ENCODE measurements at places on chromosomes 2 and 18.

DNA sequence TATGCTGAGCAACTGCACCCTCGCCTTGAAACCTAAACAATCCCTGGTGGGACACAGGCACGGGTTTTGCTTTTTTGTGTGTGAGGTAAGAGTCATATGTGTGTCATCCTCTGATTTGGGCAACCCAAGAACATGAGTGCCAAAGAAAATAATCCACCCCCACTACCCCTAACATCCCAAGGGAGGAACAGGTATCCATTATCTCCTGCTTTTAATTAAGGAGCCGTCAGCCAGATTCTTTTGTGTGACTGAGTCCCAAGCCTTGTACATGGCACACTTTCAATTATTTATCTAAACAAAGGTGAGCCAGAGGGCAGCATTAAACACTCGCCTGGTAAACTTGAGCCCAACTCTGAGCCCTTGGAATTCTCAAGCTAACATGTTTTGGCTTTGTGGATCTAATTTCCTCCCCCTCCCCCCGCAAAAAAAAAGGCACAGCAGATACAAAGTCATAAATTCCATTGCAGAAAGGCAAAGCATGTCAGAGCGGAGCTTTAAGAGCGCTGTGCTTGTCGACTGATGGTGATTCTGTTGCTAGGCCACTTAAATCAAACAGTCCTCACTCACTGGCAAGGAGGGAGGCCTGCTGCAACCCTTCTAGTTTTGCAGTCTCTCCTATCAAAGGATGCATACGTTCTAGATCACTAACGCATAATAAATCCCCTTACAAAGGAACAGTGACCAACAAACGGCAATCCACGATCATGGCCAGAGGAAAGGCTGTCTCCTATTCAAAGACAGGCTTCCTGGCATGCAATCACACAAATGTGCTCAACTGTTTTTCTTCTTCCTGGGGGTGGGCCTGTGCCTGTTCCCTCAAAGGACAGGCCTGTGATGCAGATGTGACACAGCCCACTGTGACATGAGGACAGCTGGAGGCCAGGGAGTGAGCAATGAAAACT, 143.5 kb upstream of the LMAN1 start:
- peak; percentile 84 for DNase-seq

DNA sequence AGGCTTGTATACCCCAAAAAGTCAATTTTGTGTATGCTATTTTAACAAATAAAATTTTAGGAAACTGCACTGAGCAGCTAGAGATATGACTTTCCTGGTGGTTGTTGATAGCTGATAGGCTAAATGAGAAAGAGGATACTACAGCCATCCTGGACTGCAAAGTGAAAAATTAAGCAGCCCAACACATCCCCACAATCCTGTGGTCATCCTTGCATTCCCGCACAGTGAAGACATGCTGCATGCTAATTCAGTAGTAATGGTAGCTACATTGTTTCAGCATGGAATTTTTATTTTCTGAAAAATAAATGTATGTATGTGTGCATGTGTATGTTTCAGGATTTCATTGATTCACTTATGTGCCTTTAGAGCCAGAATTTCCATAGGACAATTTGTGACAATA, 124.2 kb upstream of the CCDC68 start:
- no peak for DNase-seq

DNA sequence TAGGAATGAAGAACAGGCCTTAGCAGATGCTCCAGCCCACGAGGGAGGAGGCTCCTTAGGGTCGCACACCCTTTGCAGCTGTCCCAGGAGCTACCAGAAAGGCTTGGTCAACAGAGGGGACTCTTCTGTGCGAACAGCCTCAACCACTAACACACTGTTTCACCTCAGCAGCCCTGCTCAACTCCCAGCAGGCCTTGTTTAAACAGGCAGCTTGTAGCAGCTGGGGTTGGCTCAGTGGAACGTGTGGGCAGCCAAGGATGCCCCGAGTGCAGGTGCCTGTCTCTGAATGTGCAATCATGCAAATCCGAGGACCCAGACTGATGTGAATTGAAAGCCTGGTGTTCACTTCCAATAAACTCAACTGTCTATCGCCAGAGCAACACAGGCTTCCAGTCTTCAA, 88.7 kb upstream of the CXCR4 start:
- DNase-seq = no peak

GRCh38 chr2:72414137-72414760, 266.6 kb upstream of the CYP26B1 start:
- DNase-seq = no peak

DNA sequence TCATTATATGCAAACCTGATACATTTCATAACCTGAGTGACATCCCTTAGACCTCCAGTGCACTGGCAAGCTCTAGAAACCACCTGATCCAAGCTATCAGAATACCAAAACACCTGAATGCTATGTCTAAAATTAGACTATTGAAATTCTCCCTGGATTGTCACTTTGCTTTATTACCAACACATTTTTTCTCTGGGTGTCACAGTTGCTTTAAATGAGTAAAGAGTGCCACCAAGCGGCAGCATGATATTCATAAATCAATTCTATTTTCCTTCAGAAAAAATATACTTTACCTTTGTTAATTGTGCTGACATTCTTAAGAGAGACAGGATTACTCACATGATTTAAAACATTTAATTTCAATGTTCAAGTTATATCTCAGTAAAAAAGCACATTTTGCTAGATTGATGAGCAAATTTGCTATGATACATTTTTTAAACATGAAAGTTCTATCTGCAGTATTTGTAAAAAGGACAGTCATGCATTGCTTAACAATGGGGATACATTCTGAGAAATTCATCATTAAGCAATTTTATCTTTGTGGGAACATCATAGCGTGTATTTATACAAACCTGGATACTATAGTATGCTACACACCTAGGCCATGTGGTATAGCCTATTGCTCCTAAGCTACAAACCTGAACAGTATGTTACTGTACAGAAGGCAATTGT, 338.4 kb upstream of the SLC39A10 start:
- peak; percentile 7 for DNase-seq

GRCh38 chr2:180033993-180034894, 27.1 kb upstream of the CWC22 start:
- no peak for DNase-seq

DNA sequence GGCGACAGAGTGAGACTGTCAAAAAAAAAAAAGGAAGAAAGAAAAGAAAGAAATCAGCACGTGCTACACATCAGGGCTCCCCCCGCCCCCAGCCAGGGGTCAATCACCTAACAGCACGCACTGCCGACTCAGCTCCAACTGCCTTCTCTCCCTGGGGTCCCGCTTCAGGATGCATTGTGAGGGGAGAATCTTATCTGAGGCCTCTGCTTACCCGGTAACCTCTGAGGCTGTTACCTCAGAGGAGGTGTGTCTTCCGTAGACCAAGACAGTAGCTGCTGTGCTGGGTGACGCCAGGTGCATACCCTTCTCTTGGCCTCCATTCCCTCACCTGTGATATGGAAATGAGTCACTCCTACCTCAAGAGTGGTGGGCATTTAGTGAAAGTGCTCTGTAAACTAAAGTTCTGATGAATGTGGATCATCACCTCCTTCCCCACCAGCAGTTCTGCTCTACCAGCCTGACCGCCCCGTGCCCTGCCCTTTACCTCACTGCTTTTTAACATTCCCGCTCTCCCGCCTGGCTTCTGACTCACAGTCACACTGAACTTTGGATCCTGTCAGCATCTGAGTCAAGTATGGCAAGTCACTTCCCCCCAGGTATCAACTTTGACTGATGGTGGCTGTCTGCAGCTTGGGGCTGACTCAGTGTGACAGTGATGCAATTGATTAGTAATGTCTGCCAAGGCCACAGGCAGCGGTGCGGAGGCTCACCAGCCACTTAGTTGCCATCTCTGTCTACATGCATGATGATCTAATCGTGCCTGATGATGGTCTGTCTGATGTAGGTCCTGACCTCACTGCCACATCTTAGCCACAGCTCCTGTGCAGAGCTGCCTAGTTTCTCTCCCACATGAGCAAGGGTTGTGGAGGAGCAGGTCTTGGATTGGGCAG, 20.1 kb downstream of the ARID5A start:
- no peak for DNase-seq

DNA sequence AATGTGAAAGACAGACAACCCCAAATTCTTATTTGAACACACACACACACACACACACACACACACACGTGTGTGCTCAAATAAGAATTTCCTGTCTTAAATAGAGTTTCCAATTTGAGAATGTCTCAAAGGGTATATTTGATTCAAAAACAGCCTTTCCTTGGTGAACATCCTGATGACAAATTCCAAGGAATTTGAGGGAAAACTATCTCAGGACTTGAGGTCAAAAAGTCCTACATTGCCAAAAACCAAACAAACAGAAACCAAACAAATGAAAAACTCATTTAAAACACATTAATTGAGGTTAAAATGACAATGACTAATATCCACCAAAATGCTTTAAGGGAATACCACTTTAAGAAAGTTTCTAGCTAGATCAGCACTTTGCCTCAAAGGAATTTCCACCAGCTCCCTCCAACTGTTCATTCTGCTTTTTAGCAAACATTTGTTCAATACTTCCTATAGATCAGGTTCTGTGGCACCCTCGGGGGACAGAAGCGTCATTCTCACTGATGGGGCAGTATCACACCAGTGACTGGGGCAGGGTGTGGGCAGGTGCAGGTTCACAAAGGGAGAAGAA, 232.1 kb upstream of the TRIB2 start:
- no peak for DNase-seq

DNA sequence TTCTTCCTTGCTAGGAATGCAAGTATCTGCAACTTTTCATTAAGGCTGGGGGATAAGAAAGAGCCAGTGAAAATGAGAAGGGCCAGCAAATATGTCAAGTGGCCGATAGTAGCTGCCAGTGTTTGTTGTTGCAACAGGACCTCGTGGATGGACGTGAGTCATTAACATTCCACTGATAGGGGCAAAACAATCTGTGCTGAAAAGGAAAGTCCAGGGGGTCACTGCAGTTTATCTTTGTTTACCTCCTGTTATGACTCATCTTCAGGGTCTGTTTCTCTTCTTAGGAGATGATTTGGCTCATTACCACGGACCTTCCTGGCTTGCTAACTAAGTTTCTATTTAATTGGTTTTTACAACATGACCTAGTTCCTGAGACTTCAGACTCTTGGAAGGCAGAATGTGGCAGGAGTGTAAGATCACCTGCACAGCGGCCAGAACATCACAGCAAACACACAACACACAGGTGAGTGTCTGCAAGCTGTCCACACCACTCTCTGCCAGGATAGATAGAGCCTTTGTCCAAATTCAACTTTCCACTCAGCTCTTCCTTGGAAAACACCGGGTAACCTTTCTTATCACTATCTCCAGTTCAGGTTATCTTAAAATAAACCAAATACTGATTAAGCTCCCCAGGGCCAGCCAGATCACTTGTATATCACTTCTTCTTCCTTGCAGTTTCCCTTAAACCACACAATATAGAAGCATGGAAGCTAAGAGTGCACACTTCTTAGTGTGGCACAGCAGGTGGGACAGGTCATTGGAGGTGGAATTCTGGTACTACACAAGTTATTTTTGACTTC, 157.5 kb upstream of the LMAN1 start:
- no peak for DNase-seq
